ENCODE measurements at places on chromosomes 11 and 22.

DNA sequence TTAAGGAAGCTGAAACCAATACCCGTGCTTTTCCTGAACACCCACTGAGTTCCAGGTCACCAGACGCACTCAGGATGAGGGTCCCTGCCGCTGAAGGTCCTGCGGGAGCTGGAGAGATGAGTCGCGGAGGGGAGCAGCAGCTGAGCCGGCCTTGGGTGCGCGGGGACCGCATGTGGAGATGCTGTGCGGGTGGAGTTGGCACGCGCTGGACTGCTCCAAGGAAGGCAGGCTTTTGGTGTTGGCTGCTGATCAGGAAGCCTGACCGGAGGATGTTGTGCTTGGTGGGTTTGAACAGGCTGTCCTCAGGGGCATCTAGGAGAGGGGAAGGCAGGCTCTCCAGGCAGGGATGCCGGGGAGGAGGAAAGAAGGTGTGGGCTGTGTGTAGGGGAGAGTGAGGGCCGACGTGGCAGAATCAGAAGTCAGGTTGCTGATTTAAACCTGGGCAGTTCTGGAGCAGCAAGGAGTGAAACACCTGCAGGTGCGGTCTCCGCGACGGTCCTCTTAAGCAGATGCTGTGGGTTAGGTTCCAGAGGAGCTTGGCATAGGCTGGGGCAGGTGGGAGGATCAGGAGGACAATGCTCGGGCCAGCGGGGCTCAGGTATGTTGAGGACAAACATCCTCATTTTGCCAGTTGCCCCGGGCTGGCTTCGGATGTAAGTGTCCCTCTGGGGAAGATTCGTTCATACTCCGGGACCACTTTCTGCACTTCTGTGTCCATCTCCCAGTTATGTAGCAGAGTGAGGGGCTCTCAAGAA is 197.5 kb upstream of the B3GAT1 start:
- DNase-seq, result no peak

GRCh38 chr22:28488825-28489224 is 190.8 kb downstream of the TTC28 start:
- DNase-seq, result no peak

GRCh38 chr22:44362249-44363012 is 49.7 kb upstream of the SHISAL1 start:
- no peak for DNase-seq

GRCh38 chr11:126059238-126059781 is 3.4 kb downstream of the CDON start:
- no peak for DNase-seq

- no peak for DNase-seq
Measured at GRCh38 chr11:119493712-119494111, 70.7 kb upstream of the THY1 start.
